ENCODE measurements at places on chromosomes 6 and 20.

GRCh38 chr6:28734443-28734959, 189.3 kb downstream of the TRIM27 start:
- no peak for DNase-seq

GRCh38 chr6:13810688-13811446, 3.5 kb downstream of the MCUR1 start:
- DNase-seq, result no peak

GRCh38 chr6:129867403-129867802, 6.3 kb upstream of the TMEM244 start:
- DNase-seq, result no peak

DNA sequence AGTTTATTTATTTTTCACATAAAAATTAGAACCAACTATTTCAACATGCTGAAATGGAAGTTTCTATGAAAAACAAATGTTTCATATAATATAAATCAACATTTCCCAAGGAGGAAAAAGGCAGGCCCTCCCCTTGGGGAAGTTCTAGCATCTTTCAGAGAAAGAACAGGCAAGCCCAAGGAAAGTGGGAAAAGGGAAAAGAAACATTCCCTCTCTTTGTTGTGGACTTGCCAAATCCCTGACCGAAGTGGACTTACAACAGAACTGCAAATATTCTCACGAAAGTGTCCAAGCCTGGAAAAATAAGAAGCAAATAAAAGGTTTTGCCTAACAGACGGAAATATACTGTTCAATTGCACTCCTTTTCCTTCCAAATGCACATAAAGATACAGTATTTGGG, 214.4 kb downstream of the ATXN1 start:
- DNase-seq, result no peak

DNA sequence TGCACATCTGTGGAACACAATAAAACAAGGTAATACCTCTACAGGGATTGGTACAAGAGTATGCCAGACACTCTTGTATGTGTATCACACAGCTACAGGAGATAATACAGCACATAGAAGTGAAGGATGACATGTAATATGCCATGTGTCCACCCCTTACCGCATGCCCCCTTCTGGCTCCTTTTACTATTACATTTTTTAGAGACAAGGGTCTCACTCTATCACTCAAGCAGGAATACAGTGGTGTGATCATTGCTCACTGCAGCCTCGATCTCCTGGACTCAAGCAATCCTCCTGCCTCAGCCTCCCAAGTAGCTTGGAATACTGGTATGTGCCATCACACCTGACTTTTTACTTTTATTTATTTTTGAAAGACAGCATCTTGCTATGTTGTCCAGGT, 4.2 kb upstream of the NCR3 start:
- no peak for DNase-seq
